Midbrain (tissue), 1 donor: ENCODE measurements at places on chromosomes 3 and 15.
A peak's percentile ranks its signal among the peaks of the same experiment; 100 is the strongest.

DNA sequence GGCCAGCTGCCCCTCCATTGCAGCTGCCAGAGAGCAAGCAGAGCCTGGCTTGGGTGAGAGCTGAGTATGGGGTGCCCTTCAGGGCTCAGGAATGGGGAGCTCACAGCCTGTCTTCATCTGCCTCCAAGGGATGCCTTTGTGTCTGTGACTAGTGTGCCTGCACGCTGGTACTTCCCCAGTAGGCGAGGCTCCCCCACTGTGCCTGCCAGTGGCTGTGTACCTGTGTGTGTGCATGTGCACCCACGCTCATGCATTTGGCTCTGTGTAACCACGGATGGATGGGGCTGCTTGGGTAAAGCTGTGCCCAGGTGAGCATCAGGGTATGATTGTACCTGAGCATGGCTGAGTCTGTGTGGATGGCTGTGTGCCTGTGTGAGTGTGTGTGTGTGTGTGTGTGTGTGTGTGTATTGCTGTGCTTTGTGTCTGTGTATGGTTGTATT lies 2.3 kb upstream of the GRM2 start:
- no peak for DNase-seq

DNA sequence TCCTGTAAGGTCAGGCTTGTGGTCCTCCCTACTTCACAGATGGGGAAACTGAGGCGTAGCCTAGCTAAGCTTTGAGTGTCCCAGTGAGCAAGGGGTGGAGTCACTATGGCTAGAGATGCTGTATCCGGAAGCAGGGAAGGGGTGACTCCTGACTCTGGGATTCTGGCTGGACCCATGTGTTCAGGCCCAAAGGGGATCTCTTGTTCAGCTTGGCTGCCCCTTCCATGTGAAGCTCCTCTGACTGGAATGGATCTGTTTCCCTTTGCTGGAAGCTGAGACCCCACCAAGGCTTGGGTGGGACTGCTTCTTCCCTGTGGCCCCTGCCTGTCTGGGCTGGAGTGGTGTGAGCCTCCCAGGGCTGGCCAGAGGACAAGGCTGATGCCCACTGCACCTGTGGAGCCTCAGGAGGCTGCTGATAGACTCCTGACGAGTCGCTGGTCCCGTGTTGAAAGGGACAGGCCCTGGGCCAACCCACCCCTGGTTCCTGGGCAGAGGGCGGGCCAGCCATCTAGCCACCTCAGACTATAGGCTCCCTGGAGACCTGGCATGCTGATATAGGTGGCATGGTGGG lies 1.0 kb downstream of the MAPKAPK3 start:
- DNase-seq: no peak

DNA sequence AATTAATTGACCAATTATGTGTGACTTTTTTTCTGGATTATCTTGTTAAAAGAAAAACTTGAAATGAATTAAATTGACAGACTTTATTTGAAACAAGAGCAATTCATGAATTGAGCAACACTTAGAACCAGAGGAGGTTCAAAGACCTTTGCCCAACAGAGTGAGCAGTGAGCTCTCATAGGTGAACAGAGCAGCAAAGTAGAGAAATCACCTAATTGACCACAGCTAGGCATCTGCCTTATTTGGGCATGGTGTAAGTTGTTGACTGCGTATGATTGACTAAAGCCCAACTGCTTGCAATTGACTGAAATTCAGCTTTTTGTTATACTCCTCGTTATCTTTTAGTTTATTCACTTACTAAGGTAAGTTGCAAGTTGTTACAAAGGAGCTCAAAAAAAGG lies 1216.0 kb upstream of the ALCAM start:
- DNase-seq: no peak

GRCh38 chr15:89978914-89979313 lies 22.2 kb upstream of the ZNF710 start:
- no peak for DNase-seq

DNA sequence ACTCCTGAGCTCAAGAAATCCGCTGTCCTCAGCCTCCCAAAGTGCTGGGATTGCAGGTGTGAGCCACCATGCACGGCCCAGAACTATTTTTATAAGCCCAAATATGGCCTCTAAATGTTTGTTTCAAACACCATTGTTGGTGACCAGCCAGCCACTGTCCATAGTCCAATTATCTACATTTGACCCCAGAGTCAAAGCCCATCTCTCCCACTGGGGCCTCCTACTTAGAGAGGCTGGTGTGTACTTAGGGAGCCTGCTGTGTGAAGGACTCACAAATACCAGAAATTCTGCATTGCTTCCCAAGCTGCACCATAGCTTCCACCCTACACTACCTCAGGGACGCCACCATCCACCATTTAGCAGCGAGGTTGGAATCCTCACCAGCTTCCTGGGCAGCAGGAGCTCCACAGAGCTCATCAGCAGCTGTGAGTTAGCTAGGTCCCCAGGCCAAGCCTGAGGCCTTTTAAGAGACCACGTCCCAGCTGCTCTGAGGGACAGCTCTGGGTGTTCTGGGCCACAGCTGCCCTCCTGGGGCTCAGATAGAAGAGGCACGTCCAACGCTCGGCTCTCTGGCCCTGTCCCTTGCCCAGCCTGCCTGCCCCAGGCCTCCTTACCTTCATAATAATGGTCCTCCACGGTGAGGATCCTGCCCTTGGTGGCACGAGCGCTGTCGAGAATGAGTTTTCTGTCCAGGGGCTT lies 29.5 kb downstream of the TKT start:
- no peak for DNase-seq

GRCh38 chr15:29268706-29269484 lies 727 bp downstream of the NSMCE3 start:
- DNase-seq: no peak

DNA sequence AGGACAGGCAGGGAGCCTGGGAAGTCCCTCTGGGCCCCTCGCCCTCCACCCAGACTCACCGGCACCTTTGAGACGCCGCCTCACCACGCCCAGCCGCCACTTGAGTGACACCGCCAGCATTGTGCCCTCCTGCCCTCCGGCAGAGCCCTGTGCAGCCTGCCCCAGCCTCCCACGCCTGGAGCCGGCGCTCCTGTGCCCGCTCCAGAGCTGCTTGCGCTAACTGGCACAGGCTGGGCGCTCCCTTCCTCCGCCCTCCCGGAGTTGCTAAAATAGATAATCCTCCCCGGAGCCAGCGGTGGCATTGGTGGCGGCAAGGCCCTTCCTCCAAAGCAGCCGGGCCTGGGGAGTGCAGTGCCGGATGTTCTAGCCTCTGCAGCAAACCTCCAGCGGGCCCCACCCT lies 15.7 kb upstream of the GRIP2 start:
- no peak for DNase-seq

DNA sequence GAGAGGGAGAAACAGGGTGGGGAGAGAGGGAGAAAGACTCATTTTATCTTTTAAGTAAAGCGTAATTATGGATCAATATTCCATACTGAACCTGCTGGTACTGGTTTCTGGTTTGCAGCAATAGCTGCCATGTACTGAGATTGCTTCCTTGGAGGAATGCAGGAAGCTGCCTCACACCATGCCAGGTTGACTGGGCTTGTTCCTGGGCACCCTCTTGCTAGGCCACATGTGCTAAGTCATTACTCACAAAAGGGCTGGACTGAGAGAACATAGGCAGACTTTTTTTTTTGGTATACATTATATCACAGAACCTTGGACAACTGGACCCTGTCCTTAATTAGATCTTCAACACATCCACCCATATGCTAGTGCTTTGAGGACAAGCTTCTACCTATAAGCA lies 193.4 kb downstream of the ZNF621 start:
- no peak for DNase-seq

- no peak for DNase-seq
Observed at GRCh38 chr3:89216016-89216739, 108.8 kb downstream of the EPHA3 start.

DNA sequence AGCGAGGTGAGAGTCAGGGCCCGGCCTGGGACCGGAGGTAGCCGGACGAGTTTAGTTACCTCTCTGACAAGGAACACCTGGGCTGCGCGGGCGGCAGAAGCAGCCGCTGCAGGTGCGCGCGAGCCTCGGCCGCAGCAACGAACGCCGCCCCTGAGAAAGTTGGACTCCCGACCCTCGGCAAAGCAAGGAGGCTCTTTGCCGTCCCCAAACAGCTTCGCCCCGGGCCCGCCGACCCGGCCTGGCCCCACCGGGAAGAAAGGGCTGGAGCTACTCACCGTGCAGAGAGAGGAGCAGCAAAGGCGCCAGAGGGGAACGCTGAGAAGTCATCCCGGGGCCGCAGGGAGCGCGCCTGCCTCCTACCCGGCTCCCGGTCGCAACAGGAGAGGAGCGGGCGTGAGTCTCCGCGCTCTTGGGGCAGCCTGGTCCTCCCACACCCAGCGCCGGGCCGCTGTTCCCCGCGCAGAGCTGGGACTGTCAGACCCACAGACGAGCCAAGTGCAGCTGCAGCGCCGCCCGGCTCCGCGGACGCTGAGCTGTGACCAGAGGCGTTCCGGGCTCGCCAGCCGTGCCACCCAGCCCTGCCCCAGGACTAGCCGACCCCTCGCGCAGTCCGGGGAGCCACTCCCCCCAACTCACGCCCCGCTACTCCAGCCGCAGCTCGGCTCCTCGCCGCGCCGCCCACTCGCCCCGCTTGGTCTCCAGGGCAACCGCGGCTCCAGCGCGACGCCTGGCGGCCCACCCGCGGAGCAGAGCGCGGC lies at the start of gene IGSF11:
IGSF11 (minus strand) TSS at position 591 of the 758 bp plus-strand sequence; CDS start at position 327, 264 bp downstream.
- DNase-seq: peak; percentile 90

GRCh38 chr3:138271189-138271794 lies 58.4 kb downstream of the NME9 start:
- DNase-seq: no peak

- DNase-seq: peak; percentile 5
Observed at GRCh38 chr3:15948388-15948787, 150.6 kb upstream of the ANKRD28 start.

DNA sequence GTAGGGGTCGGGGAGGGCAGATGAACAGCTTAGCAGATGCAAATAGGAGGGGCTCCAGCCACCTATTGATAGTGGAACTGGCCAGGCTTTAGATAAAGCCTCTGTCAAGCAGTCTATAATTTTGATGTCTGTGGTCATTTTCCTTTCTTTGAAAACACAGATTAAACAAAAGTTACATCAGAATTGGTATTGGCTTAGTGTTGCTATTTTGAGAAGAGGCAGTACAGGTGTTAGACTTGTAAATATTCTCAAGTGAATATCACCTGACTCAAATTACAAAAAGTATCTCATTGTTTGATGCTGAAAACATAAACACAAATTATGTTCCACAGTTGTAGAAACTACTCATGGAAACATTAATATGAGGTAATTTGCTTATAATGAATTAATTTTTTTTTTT lies 18.1 kb downstream of the GHRL start:
- DNase-seq: no peak

DNA sequence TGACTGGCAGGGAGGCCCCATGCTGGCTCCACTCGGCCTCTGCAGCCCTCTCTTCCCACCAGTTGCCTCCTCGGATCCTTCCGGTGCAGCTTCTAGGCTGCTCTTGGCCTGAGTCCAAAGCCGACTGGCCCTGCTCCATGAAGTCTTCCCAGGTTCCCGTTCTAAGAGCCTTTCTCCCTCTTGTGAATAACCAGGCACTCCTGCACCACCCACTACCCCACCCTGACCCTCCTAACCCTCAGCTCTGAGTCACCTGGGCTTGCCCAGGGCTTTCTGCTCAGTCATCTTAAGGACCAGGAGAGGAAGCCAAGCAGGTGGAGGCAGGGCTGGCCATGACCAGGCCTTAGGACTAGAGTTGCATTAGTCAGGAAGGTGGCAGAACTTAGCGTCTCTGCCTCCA lies 28.1 kb upstream of the CNBP start:
- no peak for DNase-seq

DNA sequence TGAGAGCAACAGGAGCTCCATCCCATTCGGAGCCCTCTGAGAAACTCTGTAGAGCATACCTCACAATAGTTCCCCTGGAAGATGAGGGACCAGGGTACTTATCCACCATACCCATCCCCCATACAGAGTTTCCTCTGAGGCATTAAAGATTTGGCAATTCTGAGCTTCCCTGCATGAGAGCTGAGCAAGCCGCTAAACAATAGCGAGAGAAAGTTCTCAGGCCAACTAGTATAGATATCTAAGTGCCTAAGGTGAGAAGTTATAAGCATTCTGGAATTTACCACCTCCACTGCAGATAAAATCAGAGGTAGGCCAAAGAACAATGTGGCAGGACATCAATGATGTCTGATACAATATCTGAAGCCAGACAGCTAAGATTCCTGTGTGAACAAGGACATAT lies 129.1 kb upstream of the MBNL1 start:
- DNase-seq: no peak

GRCh38 chr3:8416965-8417364 lies 84.7 kb upstream of the LMCD1 start:
- DNase-seq: no peak

- DNase-seq: peak; percentile 24
Observed at GRCh38 chr3:120039642-120040610, 54.3 kb downstream of the GSK3B start.

- DNase-seq: no peak
Observed at GRCh38 chr3:48555231-48555948, 1.2 kb downstream of the PFKFB4 start.

DNA sequence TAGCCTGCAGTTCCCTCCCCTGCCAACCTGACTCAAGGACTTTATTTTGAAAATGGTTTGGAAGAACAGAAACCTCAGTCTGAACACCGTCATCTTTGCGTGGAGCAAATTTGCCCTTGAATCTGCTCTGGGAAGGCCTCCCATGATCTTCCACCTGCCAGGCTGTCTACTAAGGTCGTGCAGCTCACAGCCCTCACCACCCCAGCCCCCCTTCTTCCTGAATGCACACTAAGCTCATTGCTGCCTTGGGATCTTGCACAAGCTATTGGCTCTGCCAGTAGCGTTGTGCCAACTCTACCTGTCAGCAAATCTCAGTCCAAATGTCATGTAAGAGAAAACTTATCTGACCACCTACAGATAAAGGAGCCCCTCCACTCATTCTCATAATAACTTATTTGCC lies 141.5 kb downstream of the USP13 start:
- no peak for DNase-seq

- no peak for DNase-seq
Observed at GRCh38 chr3:183478501-183478900, 50.1 kb upstream of the MCF2L2 start.

GRCh38 chr3:177620073-177620472 lies 422.8 kb upstream of the TBL1XR1 start:
- DNase-seq: no peak

- no peak for DNase-seq
Observed at GRCh38 chr3:101643861-101644613, 32.9 kb downstream of the ZBTB11 start.

GRCh38 chr15:33119273-33119672 lies 75.2 kb downstream of the FMN1 start:
- no peak for DNase-seq

GRCh38 chr3:9301798-9302197 lies 52.4 kb upstream of the SRGAP3 start:
- no peak for DNase-seq

GRCh38 chr15:100944986-100945385 lies 25.8 kb downstream of the LRRK1 start:
- no peak for DNase-seq

GRCh38 chr15:67979281-67979680 lies 74.8 kb upstream of the PIAS1 start:
- no peak for DNase-seq
